ENCODE measurements at places on chromosomes 3 and 15. TPM values are rescaled to one million over a fixed set of nuclear protein-coding genes. Genes with fewer than 3 reads are reported as not detected.

IL1RAP gene
- total RNA-seq: 5.0 TPM

ATP13A5 gene
- total RNA-seq: not detected

C3orf80 gene
- 2.1 TPM for total RNA-seq

SLC22A13 gene
- total RNA-seq: 0.13 TPM

FOXB1 gene
- not detected for total RNA-seq

FBLN2 gene
- total RNA-seq: 3.6 TPM

CD200R1 gene
- total RNA-seq: 0.14 TPM

FSD2 gene
- total RNA-seq: not detected

DGKG gene
- total RNA-seq: 8.6 TPM
